ENCODE measurements at places on chromosomes 16 and 17.

DNA sequence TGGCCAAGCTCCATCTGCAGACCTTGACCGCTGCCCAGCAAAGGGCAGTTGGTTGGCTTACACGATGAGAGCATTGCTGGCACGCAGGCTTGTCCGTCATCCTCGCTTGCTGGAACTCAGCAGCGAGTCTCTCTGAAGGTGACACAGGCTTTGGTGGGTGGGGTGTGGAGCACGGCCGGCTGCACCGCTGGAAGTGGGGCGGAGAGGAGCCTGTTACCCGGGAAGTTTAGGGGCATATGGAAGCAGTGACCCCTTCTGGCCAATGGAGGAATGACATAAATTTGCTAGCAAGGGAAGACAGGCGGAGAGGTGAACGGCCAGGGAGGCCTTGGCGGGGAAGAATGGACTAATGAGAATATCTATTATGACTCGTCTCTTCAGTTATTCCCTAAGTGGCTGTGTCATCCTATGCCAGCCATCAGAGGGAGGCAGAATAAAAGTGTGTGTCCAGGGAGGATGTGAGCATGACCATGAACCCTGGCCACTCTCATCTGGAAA is 65.9 kb upstream of the SDK2 start:
- DNase-seq = peak; percentile 29

DNA sequence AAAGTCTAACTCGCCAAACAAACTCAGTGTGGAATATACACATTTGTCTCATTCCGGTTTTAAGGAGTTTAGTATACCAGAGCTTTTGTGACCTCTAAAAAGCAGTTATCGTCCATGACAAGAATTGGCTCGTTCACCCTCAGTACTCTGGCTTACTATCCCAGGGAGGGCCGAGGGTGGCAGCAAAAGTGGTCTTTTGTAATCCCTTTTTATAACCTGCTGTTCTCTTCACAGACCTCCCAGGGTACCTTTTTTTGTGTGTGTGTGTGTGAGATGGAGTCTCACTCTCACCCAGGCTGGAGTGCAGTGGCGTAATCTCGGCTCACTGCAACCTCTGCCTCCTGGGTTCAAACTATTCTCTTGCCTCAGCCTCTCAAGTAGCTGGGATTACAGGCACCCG is 8.9 kb downstream of the NMT1 start:
- no peak for DNase-seq

GRCh38 chr17:19759568-19760549 is 11.8 kb upstream of the ALDH3A1 start:
- no peak for DNase-seq

GRCh38 chr17:74972107-74972972 is at the start of gene HID1:
TSS of gene HID1 (minus strand) at chr17:74972759. CDS start at chr17:74972656, 103 bp downstream.
- no peak for DNase-seq

GRCh38 chr17:39757931-39758873 is 20.5 kb downstream of the GRB7 start:
- no peak for DNase-seq

DNA sequence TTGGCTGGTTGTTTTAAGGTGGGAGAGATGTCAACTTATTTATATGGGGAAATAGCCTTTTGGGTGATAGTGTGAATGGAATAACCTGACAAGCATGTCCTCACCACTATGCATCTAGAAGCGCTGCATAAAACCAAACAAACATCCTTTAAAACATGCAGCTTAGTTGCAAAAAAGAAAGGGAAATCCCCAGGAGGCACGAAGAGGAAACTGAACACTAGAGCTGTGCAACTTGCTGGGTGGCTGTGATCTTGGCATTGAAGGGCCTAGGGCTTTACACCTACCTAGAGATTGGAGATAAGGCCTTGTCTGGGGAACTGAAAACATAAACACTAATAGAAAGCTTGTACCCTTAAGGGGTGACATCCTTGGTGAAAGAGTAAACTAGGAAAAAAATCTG is 7.3 kb downstream of the C16orf54 start:
- DNase-seq = no peak

- no peak for DNase-seq
Observed at GRCh38 chr17:63973930-63974593, 1.3 kb upstream of the SCN4A start.

GRCh38 chr17:48456589-48456988 is 26.6 kb upstream of the SKAP1 start:
- no peak for DNase-seq

DNA sequence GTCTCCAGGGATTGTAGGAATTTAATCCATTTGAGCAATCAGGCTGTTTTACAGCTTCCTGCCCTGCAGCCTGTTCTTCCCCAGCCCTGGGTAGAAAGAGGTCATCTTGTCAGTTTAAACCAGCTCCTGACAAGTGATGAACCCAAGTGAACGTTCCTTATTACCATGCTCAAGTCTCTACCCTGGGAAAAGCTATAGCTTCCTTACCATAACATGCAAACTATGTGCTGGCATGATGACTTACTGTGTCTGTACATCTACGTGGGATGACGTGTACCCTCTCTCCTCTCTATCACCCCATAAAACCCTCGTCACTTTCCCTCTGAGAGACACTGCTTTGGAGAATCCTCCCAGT is 452.2 kb downstream of the XYLT1 start:
- DNase-seq = no peak
